Left lung (tissue), 14 donors: ENCODE measurements at places on chromosomes 16 and 17. TPM values are rescaled to one million over a fixed set of nuclear protein-coding genes. Genes with fewer than 3 reads are reported as not detected.
A peak's percentile ranks its signal among the peaks of the same experiment; 100 is the strongest.

KRT33B gene
- not detected for total RNA-seq

CIBAR2 gene
- 0.29 TPM for total RNA-seq

C16orf46 gene
- 0.67 TPM for total RNA-seq

CA7 gene
- not detected for total RNA-seq

DNA sequence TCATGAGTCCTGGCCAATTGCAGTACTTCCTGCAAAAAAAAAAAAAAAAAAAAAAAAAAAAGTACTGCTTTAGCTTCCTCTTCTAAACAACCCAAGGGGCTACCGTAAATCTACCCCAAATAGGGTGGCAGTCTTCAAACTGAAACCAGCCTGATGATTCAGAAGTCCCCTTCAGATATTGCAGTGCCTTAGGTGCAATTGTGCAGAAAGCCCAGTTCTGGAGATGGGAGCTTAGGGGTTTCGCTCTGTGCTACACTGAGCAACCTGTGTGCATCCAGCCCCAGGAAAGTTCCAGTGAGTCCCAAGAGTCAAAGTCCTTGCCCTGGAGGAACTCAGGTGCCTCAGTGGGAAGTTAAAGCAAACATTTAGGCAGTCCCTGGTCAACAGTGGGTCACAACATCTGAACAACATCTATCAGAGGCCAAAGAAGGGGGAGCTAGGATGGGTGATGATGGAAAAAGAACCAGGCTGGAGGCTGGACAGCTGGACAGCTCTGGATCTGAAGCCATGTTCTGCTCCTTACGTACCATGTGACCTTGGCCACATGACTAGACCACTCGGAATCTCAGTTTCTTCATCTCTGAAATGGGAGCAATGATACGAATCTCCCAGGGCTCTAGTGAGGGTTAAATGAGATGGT lies 6.7 kb upstream of the CIITA start:
- DNase-seq, result no peak
- peaks cover 6% of the 10 kb centered on the region for H3K4me1 ChIP-seq
- H3K36me3 ChIP-seq, result no peaks in the 10 kb centered on the region
- peak overlapping the region; percentile 62 for H3K27ac ChIP-seq
- no peaks in the 10 kb centered on the region for H3K27me3 ChIP-seq
- H3K4me3 ChIP-seq, result no peak overlapping the region

DNA sequence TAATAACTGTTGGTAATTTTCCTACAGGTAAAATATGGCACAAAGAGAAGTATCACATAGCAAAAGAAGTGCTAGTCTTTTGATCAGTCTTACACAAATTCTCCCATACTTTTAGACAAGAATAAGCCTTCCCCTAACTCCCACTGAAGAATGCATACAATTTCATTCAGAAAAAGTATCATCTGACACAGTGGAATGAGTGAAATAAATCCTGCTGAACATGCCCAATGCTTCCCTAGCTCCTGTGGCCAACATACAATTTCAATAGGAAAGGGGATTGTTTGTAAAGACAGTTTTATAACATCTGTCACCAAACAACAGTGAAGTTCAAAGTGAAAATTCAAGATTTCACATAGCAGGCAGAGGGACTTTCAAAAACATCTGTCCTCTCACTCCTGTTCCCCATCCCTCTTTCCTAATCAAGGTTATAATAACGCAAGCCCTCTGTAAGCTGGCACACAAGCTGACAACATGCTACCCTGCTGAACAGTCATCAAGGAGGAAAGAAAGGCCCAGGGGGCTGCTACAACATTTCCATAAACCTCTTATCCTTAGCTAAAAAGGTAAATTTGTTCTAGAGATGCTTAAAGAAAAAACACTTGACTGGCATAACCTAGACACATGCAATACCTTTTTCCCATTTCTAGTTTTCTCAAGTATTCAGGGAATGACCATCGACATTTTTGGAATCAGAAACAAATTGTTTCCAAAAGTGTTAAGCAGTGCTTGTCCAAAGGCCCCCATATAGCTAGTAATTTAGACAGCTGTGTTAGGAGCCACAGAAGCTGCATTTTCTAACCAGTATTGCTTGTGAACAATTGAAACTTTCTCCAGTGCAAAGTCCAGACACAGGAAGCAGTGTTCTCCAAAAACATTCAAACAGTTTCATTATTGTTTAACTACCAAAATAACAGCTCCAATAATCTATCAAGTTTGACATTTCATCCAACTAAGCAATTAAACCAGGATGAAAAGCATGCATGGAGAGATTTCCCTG lies 11.5 kb upstream of the RFFL start:
- DNase-seq, result no peak
- peaks cover 48% of the 10 kb centered on the region for H3K4me1 ChIP-seq
- no peaks in the 10 kb centered on the region for H3K36me3 ChIP-seq

DNA sequence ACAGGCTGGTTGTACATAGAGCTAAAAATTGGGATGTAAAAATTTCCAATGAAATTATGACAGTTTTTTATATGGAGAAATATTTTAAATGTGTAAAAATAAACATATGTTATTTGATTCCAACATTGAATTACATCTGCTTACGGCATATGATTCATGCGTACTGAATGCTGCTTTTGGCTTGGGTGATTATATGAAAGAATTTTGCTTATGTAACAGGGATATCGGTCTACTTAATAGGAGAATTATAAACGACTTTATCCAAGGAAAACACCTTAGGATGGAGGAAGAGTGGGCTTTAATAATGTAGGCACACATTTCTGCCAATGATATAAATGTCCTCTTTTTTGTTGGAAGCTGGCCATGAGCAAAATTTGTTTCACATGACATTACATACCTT lies 197.3 kb upstream of the GOT2 start:
- H3K27me3 ChIP-seq, result no peaks in the 10 kb centered on the region
- H3K27ac ChIP-seq, result no peak overlapping the region
- DNase-seq, result no peak
- no peak overlapping the region for H3K4me3 ChIP-seq

DNA sequence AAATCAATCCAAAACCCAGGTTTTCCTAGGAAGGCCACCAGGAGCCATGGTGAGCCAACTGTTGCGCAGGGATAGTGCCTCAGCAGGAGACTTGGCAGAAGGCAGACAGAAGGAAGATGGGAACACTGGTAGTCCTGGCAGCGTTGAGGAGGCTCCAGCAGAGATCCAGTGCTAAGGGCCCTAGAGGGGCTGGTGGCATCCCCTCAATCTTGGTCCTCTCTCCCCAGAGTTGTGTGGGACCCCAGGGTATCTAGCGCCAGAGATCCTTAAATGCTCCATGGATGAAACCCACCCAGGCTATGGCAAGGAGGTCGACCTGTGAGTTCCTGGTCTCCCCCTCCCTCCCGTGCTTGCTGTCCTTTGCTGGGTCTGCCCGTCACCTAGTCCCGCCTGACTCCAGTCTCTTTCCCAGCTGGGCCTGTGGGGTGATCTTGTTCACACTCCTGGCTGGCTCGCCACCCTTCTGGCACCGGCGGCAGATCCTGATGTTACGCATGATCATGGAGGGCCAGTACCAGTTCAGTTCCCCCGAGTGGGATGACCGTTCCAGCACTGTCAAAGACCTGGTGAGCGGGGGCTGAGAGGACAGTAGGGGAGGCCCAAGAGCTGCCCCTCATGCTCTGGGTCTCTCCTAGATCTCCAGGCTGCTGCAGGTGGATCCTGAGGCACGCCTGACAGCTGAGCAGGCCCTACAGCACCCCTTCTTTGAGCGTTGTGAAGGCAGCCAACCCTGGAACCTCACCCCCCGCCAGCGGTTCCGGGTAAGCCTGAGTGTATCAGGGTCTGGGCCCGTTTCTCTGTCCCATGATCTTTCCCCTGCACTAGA lies 5.7 kb downstream of the CFAP119 start:
- no peaks in the 10 kb centered on the region for H3K27me3 ChIP-seq
- no peak overlapping the region for H3K4me3 ChIP-seq
- no peak overlapping the region for H3K27ac ChIP-seq
- peaks cover 29% of the 10 kb centered on the region for H3K4me1 ChIP-seq
